RPMI7951 (cell line): ENCODE measurements at places on chromosomes 5 and 9.

- no peak for DNase-seq
Measured at GRCh38 chr5:87686975-87687374, 274.2 kb upstream of the CCNH start.

DNA sequence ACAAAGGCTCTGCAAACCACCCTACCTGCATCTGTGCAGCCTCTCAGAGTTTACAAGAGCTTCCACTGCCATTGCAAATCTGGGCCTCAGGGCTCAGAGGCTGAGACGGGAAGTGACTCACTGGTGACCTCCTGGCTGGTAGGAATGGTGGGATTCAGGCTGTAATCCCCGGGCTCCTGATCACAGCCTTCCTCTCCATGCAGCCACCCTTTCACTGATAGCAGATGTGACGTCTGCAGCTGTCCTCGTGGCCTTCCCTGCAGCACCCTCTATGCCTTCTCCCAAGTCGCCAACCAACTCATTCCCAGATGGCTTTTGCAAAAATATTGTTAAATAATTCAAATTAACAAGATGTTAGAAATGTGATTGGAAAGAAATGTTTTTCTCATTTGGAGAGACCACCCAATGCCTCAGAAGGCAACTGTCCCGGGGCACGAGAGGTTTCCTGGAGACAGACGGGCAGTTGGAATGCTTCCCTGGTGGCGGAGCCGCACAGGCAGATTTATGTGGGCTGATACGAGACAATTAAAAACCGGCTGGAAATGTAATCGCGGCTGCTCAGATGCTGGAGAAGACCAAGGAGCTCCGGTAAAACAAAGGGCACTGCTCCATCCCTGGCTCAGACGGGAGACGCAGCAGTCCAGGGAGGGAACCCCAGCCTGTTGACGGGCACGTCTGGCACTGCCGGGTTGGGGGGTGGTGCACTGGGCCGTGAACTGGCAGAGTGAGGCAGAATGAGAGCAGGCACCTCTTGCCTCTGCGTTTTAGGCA lies 34.4 kb upstream of the SLC25A51 start:
- peak; percentile 98 for DNase-seq

- peak; percentile 4 for DNase-seq
Measured at GRCh38 chr5:55969956-55970355, 24.8 kb downstream of the IL6ST start.

- peak; percentile 80 for DNase-seq
Measured at GRCh38 chr9:108521063-108521590, 334.7 kb downstream of the ACTL7B start.

- DNase-seq = peak; percentile 90
Measured at GRCh38 chr9:36946653-36947052, 87.4 kb downstream of the PAX5 start.

- DNase-seq = no peak
Measured at GRCh38 chr5:9515436-9515835, 30.4 kb downstream of the SEMA5A start.

GRCh38 chr5:171416160-171417049 lies 3.0 kb upstream of the FGF18 start:
- DNase-seq = no peak

- no peak for DNase-seq
Measured at GRCh38 chr5:96501991-96502646, 69.1 kb upstream of the PCSK1 start.

GRCh38 chr9:33254211-33254610 lies 10.3 kb downstream of the BAG1 start:
- DNase-seq = no peak

DNA sequence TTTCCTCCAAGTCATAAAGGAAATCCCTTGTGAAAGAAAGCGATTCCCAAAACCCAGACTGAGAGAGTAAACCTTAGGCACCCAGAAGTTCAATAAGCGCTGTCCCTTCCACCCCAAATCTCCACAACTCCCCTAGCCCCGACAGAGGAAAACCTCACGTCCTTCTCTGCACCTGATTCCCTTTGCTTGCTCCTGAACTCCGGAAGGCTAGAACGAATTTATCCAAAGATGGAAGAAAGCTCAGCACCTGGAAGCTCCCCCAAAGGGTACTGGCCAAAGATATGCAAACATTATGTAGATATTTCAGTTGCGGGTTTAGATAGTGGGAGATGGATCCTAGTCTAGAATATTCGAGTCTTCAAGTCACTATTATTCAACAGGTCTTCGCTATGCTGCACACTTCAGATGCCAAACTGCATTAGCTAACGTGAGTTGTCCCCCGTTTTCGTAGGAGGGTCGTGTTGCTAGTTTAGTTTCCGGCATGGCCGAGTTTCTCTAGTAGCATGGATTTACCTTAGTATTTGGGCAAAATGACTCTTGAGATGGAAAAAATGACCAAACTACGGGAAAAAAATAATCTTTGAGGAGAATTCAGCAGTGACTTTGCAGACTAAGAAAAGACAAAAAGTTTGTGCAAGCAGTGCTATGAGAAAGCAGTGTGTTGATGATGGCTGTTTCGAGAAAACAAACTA lies 27.7 kb downstream of the NR2F1 start:
- DNase-seq = no peak

- peak; percentile 30 for DNase-seq
Measured at GRCh38 chr5:40570408-40571129, 109.1 kb upstream of the PTGER4 start.

DNA sequence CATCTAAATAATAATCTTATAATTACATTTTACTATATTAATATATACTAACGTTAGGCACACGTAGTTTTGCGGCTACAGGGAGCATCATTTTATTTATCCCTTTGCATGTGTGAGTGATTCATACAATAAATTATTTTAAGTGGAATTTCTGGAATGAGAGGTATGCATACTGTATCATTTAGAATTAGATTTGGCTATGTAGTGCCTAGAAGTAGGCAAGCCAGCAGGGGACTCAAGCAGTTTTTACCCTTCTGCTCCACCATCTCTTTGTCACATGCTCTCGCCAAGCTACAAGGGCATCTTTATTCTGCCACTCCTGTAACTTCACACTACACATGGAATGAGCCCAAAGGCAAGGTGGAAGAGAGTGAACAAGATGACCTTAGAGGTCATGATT lies 60.8 kb downstream of the MEGF10 start:
- peak; percentile 46 for DNase-seq

DNA sequence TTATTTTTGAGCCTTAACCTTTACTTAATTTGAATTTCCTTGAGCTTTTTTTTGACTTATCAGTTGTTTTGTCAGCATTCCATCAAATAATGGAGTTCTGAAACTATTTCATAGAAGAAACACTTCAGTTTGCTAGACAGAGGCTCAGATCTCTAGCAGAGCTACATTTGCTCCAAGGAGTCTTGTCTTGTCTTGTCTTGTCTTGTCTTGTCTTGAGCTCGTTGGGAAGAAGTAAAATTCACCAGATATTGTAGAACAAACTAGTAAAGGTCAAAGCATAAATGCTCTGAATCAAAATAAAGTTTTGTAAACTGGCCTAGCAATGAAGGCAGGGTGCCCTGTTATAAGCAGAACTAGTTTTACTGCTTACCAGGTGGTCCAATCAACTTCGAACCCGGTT lies 33.5 kb downstream of the RAB24 start:
- no peak for DNase-seq

DNA sequence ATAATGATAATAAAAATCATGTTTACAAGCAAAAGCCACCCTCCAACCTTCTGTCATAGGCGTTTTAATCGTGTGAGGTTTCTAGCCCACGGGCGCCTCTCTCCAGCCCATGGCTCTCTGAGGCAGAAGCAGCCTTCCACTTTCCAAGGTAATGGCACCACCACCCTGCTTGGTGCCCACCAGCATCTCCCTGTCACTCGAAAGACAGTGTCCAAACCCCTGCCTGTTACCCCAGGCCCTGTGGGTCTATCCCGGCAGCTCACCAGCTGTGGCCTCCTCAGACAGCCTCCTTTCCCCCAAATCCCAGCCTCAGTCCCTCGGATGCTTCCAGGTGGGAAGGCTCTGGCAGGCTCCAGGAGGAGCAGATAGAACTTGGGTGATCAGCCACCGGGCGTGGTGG lies 123.8 kb upstream of the LPCAT1 start:
- no peak for DNase-seq

DNA sequence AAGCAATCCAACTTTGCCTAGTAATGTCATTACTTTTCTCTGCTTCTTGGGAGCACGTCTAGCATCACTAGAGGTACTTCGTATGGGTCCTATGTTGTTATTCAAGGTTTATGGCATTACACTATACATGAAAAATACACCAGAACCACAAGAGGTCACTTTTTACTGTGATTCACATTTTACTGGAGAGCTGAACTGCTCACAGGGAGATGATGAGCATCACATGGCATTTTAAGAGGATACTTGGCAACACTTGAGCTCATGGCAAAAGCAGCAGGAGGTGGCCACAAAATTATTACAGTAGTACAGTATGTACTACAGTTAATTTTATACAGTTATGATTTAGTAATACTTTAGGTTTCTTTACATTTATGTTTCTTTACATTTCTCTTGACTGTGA lies 223.4 kb downstream of the PARP8 start:
- DNase-seq = peak; percentile 0

DNA sequence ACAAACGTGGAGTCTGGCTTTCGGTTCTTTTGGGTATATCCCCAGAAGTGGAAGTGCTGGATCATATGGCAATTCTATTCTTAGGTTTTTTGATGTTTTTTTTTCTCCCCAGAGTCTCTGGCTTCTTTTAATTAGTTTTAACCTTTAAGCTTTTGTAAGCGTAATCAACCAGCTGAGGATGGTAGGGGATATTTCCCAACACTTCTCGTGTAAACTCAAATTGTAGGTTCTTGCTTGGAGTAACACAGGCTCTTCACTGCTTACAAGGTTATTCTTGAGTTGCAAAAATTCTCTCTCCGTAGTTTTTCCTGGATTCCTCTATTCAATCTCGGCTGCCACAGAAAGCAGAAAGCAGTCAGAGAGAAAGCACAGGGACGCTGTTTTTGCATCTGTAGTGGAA lies 11.9 kb downstream of the LAMC3 start:
- DNase-seq = no peak

DNA sequence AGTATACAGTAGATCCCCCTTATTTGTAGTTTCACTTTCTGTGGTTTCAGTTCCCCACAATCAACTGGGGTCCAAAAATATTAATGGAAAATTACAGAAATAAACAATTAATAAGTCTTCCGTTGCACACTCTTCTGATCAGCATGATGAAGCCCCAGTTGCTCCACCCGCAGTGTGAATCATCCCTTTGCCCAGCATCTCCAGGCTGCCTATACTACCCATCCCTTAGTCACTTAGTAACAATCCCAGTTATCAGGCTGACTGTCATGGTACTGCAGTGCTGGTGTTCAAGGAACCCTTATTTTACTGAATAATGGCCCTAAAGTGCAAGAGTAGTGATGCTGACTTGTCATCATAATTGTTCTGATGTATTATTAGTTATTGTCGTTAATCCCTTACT lies 28.9 kb downstream of the SHC3 start:
- DNase-seq = peak; percentile 65

DNA sequence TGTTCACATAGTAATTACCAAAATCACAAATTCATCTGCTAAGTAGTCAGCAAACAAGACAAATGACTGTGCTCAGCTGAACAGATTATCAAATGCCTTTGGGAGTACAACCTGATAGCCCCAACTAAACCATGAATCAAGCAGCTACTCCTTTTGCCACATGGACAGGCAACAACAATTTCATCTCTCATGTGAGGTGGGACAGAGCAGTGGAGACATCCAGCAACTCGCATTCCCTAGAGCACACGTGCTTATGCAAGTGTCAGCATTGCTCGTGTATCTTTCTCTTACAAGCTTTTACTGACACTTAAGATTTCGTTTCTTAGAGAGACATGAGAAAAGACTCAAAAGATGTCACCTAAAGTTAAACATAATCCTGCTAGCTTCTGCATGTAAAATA lies 42.7 kb upstream of the PPP2R2B start:
- no peak for DNase-seq

DNA sequence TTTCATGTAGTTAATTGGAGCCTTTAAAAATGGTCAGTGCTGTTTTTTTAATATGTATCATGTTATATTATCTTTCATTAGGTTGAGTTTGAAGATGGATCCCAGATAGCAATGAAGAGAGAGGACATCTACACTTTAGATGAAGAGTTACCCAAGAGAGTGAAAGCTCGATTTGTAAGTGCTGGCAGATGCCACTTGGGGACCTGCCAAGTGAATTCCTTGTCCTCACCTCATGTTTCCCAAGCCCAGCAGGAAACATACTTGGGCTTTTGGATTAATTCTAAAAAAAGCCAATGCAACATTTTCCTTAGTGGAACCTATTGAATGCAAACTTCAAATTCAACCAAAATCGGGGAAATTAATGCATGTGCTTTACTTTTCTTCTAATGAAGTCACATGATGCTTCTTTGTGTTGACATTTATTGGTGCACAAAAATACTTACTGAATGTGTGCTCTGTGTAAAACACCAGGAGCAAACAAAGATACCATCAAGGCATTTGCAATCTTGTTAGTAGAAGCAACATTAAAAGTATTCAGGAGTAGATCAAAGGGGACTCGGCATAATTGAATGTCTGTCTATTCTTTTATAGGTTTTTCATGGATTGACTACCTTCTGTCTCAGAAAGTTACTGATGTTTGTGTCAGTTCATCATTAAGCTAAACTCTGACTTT lies 412.1 kb downstream of the KDM4C start:
- peak; percentile 46 for DNase-seq

- DNase-seq = no peak
Measured at GRCh38 chr9:34628656-34629490, at the start of gene ARID3C. Gene ARID3C, minus strand, starts transcription at chr9:34629066. Its CDS starts 1,052 bp downstream, at chr9:34628014.

- DNase-seq = no peak
Measured at GRCh38 chr5:62208218-62208852, 97.7 kb upstream of the KIF2A start.

DNA sequence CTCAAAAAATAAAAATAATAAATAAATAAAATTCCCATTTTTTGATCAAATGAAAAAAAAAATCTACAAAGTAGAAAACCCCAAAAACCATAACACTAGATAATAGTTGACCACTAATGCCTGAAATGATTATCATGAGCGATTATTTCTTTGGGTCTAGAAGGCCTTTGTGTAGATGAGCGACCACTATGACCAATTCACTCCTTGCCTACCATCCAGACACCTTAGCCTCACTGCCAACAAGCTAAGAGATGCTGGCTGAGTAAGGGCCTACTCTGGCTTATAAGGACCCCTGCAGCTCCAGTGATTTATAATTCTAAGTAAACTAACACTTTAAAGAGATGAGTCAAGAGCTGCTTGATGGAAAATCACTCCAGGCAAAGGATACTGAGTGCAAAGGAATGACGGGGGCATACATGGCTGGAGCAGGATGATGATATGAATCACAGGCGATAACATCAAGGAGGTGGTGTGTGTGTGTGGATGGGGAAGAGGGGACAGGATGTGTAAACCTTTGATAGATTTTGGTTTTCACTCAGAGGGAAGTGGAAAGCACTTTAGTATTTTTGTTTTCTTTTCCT lies 4.8 kb upstream of the F2RL1 start:
- DNase-seq = peak; percentile 98
